CD8-positive, alpha-beta memory T cell (primary cell): ENCODE measurements at places on chromosomes 7 and 10.
A peak's percentile ranks its signal among the peaks of the same experiment; 100 is the strongest.

- no peak for DNase-seq
These were observed 618.3 kb downstream of the LRMDA start for GRCh38 chr10:76049581-76050290.

GRCh38 chr7:38704041-38704547, 72.9 kb upstream of the AMPH start:
- DNase-seq, result no peak

DNA sequence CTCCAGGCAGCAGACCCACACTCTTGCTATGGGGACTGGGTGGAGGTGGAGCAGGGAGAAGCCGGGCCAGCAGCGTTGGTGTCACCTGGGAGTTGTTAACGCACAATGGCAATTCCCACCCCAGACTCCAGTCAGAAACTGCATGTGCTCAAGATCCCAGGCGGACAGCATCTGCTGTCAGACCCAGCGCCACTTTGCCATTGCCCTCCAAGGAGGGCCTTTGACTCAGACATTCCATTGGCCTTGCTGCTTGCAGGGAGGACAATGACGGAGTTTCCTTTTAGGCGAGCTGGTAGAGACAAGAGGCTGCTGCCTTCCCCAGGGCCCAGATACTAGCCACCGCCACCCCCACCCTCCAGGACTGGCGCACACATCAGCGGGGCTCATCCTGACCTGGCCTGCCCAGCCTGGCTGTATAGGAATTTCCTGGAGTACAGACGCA, 34.5 kb downstream of the ZNF775 start:
- no peak for DNase-seq

DNA sequence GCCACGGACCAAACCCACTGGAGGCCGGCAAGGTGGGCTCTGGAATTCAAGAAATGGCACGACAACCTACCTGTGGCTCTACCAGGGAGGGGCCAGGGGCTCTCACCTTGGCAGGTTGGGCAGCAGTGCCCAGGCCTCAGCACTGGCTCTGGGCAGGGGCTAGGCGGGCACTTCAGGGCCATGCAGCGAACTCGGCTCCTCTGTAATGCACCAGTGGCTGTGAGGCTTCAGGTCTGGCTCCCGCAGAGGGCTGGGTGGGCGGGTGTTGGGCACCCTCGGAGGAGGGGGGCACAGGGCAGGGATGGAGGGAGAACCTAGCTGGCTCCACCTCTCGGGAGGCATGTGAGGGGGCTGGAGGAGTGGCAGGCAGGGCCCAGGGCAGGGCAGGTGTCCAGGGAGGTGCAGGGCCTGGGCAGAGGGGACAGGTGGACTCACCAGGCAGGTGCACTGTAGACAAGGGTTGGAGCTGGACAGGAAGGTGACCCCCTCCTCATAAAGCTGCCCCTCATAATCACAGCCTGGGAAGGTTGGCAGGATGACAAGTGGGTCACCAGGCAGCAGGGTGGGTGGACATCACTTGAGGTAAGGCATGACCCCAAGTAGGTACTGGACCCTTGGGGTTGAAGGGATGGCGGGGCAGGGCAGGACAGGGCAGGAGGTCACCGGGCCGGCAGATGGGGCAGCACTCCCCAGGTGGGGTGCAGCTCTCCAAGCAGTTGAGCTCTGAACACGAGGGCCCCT, 6.7 kb downstream of the KCP start:
- no peak for DNase-seq

- DNase-seq, result no peak
These were observed 151.3 kb upstream of the ADO start for GRCh38 chr10:62653254-62653653.

DNA sequence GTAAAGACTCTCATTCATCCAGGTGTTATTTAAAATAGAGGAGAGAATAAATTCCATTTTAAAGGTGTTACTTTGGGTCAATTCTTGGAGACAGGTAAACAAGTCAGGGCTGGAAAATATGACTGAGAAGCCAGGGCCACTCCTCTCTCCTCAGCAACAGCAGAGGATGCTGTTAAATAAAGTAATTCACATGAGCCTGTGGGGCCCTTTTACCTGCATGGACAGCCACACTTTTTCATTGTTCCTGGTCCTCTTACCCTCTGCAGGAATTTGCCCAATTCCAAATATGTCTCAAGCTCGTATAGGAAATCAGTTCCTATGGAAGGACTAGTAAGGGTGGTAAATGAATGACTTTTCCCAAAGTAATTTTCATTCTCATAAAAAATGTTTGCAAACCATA, 420.1 kb upstream of the KLF6 start:
- DNase-seq, result no peak

GRCh38 chr7:55252386-55252785, 112.8 kb upstream of the LANCL2 start:
- no peak for DNase-seq

- no peak for DNase-seq
These were observed 571 bp upstream of the PRKAR2B start for GRCh38 chr7:107043921-107044346.

- no peak for DNase-seq
These were observed 357.0 kb downstream of the PHF14 start for GRCh38 chr7:11330717-11331116.

DNA sequence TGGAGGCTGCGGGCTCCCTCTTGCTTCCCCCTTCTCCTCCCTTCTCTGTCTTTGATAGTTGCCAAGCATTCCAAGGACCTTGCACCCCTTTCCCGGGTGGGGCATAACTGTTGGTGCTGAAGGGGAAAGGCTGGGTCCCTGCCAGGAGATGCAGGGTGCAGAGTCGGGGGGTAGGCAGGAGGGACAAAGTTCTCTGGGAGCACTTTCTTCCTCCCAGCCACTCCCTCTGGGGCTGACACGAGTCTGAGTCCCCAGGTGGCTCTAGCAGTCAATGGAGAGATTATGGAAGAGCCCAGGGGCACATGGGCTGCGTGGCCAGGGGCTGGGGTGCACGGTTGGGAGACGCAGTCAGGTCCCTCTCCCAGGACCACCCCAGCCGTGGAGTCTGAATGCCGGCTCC, 2.1 kb downstream of the CLDN15 start:
- no peak for DNase-seq

DNA sequence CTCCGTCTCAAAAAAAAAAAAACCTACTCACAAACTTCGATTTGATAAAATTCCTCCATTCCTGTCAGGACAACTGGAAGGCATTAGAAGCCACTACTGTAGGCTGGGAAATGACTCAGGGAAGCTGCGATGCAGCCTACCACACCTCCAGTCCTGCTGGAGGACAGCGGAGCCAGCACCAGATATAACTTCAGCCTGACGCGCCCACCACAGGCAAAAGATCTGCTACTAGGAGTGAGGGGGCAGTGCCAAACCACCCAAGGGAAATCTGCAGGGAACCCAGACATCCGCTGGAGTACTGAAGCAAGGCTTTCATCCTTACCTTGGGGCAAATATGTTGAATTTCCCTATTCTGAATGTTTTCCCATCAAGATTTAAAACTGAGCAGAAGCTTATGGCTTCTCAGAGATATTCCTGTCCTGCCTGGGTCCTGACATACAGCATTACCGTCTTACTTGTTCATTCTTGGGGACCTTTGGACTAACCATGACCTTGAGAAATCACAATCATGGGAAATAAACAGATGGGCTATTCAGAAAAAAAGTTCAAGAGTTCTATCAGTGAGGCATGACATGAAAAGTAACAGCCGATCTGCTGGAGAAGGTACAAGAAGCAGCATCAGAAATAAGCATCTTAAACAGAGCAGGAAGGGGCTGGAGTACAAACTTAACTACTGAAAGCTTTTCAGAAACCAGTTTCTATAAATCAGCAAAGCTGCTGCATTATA, 20.4 kb downstream of the BCCIP start:
- no peak for DNase-seq

- DNase-seq, result no peak
These were observed 21.5 kb downstream of the BTAF1 start for GRCh38 chr10:91944880-91945630.

DNA sequence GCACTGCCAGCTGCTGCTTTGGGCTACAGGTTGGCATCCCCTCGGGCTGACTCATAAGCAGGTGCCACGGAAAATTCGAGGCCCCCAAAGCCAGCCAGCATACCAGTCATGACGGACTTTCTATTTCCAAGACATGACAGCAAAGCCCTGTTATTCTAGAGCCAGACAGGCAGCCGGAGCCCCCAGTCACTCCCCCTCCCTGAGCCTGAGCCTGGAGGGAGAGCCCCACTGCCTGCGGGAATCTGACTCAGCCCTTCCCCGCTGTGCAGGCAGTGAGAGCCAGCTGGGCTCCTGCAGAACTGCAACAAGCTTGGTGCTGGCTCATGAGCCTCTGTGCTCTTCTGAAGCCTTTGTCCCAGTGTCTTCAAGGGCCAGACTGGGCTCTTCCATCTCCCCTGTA, 15.8 kb downstream of the BTBD16 start:
- DNase-seq, result no peak

GRCh38 chr7:55533050-55533728, 39.1 kb downstream of the VOPP1 start:
- DNase-seq, result peak; percentile 49
